Activated naive CD4-positive, alpha-beta T cell (primary cell): ENCODE measurements at places on chromosomes 5 and 9.

GRCh38 chr5:88769165-88769564 is 113.8 kb downstream of the MEF2C start:
- no peak for DNase-seq

GRCh38 chr5:50964746-50965653 is 298.6 kb downstream of the PARP8 start:
- DNase-seq = no peak

DNA sequence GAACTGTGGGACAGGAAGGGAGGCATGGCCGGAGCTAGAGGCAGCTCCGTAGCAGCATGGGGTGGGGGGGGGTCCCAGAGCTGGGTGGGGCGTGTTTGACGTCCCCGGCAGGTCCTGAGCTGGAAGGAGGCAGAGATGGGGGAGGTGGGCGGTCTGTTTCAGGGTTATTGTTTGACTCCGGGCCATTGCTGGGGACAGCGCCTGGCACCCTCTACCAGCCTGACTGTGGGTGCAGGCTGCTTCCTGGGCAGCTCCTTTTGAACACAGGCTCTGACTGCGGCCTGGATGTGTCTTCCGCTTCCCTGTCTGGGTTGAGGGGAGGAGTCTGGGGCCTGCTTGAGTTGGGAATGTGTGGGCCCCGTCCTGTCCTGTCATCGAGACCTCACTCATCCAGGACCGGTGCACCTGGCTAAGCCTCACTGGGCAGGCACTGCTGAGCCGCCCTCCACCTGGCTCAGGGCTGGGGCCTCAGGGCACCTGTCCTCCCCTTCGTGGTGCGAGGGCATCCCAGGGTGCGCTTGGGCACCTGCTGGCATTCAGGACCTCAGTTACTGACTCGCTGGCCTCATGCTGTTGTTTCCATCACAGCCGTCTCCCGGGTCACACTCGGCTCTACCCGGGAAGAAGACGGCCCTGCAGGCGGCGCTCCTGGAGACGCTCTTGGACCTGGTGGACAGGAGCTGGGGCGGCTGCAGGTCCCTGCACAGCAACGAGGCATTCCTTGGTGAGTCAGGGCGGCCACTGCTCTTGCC is 26.5 kb downstream of the CEP72 start:
- no peak for DNase-seq

DNA sequence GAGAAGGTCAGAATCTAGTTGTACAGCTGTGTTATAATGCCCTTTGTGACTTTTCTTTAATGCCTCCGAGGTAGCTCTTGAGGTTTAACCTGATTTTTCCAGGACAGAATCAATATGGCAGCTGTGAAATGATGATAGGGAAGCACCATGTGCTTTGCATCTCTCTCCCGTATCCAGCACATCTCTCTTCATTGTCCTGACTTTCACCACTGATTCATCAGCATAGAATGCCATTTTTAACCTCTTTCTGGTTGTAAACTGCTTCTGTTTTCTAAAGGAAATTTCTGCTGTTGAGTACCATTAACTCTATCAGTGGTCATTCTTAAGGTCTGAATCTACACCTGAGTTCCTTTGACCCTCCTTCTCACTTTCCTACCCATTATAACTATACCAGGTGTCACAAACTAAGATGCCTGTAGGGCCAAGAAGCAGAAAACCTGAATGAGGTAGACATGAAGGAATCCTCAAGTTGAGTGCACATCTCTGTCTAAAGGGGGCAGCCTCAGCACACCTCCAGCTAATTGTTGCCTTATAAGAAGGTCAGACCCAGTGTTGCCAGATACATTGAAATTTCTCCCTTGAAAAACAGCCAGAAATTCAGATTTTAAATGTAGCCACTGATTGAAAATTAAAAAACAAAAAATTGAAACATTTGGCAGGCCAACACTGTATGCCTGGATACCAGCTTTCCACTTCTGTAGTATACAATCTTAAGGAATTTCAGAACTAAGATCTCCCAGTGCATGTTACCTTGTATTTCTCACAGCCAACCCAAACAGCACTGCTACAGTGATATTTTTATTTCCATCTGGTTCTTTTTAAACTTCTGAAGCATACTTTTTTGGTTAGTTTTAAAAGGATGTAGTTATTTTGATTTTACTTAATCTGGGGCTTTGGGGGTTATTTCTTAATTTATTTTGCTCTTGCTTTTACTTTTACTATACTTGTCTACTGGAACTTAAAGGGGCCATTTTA is 35.8 kb upstream of the TLX3 start:
- no peak for DNase-seq

GRCh38 chr5:91212714-91213092 is 170.4 kb downstream of the ARRDC3 start:
- DNase-seq = no peak

- no peak for DNase-seq
Observed at GRCh38 chr5:31613651-31614050, 25.3 kb upstream of the PDZD2 start.

DNA sequence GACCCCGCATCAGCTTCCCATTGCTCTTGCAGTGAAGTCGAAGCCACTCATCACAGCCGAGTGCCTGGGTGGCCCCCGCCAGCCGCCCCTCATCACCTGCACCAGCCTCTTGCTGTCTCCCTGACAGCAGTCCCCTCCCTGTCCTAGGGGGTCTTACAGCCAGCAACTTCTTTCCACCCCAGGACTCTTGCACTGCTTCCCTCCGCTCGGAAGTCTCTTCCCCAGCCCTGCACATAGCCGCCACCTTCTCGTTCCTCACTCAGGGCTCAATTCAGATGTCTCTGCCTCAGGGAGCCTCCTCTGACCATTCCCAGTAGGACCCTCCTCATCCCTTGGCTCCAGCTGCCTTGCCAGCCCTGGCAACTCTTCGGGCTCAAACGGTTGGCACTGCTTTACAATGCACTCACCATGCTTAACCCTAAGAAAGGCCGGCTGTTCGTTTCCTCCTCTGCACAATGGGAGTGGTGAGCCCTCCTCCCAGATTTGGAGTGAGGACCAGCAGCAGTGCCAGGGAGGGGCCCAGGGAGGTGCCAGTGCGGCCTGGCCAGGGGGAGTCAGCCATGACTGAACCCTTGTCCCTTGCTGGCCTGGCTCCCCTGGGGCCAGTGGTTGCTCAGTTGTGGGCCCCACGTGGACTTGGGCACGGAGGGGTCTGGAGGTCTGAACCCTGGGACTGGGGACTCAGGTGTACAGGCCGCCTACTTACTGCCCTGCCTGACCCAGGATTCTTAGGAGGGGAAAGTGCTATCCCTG is 6.1 kb downstream of the TCF7 start:
- no peak for DNase-seq

- DNase-seq = no peak
Observed at GRCh38 chr9:88997646-88998045, 6.4 kb downstream of the S1PR3 start.

DNA sequence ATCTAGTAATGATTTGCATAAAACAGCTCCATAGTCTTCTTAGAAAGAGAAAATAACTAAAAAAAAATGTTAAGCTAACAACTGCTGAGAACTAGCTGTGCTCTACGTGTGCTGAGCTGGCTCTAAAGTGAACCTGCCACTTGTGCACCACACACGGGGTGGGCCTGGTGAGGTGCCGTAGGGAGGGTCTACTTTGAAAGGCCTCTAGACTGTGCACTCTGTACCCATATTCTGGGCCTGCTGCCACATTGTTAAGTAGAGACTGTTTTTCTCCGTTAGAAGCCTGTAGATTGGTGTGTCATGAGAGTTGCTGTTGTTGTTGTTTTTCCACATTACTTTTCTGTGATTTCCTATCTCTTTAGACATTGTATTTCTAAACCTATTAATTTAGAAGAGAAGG is 93.9 kb downstream of the CD180 start:
- DNase-seq = no peak

- no peak for DNase-seq
Observed at GRCh38 chr5:8727396-8727795, 818.5 kb downstream of the SEMA5A start.

GRCh38 chr5:38999037-38999436 is 75.2 kb downstream of the RICTOR start:
- DNase-seq = no peak

- no peak for DNase-seq
Observed at GRCh38 chr5:27172693-27173092, 134.3 kb upstream of the CDH9 start.

- DNase-seq = no peak
Observed at GRCh38 chr9:90641884-90642487, 638 bp downstream of the DIRAS2 start.

GRCh38 chr5:132406144-132406783 is 36.8 kb downstream of the SLC22A5 start:
- DNase-seq = no peak

- no peak for DNase-seq
Observed at GRCh38 chr5:67038817-67039603, 157.6 kb downstream of the CD180 start.

DNA sequence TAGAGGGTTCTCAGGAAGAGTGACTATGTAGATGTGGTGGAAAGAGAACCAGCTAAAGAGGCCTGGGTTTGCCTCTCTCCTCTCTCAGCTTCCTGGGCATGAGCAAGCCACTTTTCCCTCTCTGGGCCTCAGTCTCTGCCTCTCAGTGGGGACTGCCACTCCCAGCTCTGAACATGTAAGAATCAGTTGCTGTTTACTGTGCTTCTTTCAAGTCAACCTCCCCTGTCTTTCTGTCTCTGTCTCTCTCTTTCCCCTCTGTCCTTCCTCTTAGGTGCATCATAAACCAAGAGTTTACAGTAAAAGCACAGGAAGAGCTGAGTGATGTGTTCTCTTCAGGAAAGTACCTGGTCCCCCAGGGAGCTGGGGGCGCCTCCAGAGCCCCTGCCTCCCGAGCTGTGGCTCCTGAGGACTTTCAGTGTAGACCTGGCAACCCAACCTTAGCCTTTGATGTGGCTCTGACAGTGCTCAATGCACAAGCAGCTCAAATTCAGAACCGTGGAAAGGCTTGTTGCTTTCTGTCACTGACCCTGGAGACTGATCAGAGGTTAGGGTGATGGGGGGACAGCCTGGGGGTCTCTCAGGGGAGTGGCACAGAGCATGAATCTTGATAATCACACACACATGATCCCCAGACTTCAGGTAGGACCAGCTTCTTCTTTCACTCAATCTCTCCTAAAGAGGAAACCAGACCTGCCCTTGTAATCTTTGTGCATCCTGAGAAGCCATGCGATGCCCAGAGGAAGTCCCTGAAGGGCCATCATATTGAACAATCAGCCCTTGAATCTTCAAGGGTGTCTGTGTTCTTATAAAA is 59.4 kb upstream of the TNFSF8 start:
- DNase-seq = peak; percentile 9

- DNase-seq = no peak
Observed at GRCh38 chr5:132016721-132017250, 5.3 kb upstream of the ACSL6 start.

GRCh38 chr5:157574456-157575380 is 857 bp downstream of the ADAM19 start:
- no peak for DNase-seq

- DNase-seq = no peak
Observed at GRCh38 chr9:21854594-21854993, 52.2 kb downstream of the MTAP start.

GRCh38 chr9:119841016-119841415 is 471.8 kb upstream of the BRINP1 start:
- DNase-seq = no peak

GRCh38 chr5:84524491-84524890 is 139.8 kb upstream of the EDIL3 start:
- DNase-seq = no peak

DNA sequence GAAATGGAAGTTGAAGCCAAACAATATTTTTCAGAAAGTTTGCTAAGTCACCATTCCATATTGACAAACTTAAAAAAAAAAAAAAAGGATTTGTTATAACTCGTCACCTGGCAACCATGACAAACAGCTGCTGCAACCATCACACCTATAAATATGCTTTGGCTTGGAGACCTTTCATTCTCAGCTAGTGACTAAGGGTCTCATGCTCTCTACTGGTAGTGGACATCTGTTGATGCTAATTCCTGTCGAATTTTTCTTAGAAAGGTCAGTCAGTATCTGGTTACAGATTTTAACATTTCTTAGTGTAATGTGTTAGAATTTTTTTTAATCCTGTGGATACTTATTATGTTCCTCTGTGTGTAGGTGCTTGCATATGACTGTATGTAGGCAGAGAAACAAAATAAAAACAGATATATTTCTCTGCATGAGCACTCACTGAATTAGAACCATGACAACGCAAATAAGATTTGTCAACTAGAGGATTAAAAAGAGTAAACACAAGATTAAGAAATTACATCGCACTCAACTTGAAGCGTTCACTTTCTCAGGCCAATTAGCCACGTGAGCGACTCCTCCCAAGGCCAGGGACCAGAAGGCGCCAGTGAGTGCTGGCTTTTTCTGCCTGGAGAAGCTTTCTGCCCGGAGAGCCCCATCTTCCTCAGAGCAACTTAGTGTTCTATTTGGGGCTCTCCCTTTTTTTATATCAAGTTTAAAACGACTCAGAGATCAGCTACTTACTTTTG is 27.0 kb upstream of the ZNF622 start:
- DNase-seq = no peak

GRCh38 chr9:89874351-89875321 is 269.8 kb downstream of the GADD45G start:
- DNase-seq = no peak

- DNase-seq = no peak
Observed at GRCh38 chr5:88659529-88660263, 223.3 kb downstream of the MEF2C start.

DNA sequence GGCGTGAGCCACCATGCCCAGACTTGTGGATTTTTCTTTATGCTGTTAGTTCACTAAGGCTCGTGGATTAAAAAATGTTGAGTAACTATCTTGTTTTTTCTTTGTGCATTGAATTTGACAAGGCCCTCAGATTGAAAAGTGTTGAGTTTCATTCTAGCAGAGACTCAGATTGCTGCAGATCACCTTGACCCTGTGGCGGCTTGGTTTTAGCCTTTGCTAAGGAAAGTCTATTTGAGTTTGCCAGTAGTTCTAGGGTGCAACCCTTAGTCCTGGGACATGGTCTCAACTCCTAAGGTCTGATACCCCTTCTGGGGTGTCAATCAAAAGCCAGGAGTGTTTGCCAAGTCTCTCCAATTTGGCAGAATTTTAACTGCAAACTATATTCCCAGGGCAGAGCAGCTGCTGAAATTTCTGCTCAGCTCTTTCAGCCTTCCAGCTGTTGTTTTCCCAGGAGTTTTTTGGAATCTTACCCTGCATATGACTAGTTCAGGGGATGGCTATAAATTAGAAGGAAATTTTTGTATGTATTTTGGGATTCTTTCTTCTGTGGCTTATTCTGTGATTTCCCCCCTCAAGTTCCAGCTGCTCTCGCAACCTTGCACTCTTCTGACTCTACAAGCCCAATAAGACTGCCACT is 84.3 kb upstream of the HAND1 start:
- DNase-seq = no peak
